NCI-H774 (cell line): ENCODE measurements at places on chromosomes 12 and 14.
A peak's percentile ranks its signal among the peaks of the same experiment; 100 is the strongest.

- DNase-seq: no peak
These were observed 64.2 kb downstream of the ELK3 start for GRCh38 chr12:96258104-96258961.

GRCh38 chr14:99157246-99157645, 114.8 kb downstream of the BCL11B start:
- DNase-seq: no peak

- peak; percentile 16 for DNase-seq
These were observed 309.0 kb downstream of the VRK1 start for GRCh38 chr14:97106166-97106565.

DNA sequence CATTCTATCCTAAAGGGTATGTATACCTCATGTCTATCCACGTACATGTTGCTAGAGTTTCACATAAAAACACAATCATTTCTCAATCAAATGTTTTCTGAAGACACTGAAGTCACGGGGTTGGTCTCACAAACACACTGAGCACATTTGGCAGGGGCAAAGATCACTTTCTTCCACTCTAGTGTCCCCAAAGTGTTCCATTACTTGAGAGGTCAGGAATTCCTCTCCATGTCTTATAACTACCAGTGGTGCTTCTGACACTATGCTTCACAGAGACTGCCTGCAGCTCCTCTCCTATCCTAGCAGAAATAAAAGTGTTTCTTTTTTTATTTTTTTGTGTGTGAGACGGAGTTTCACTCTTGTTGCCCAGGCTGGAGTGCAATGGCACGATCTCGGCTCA, 19.1 kb downstream of the ZFYVE1 start:
- DNase-seq: no peak

- peak; percentile 45 for DNase-seq
These were observed 71.7 kb downstream of the TRAF3 start for GRCh38 chr14:102848830-102849525.

DNA sequence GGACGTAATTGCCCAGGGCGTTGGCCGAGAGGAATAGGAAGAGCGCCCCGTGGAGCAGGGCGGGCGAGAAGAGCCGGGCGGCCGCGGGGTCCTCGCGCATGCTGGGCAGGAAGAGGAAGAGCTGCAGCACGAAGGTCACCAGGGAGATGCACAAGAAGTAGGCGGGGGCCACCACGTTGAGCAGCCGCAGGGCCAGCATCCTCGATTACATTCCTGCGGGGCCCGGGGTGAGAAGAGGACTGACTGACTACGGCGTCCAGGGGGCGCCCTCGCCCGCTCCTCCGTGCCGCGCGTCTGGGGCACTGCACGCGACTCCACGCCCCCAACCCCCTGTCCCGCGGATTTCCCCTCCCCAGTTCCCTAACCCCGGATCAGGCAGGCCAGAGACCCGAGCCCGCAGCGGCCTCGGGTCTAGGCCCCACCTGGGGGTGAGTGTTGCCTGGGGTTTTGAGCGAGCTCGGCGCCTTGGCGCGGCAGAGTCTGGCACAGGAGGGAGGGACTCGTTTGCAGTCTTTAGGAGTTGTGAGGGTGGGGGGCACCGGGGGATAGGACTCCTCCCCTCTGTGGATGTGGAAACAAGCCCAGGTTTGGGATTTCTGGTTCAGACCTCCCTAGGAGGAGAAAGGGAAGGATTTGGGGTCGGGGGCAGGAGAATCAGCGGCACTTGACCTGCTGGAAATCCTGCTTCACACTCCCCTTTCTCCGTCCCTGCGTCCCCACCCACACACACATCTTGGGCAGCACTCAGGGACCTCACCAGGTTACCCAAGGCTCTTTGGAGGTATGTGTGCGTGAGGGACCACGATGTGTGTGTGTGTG, 1.8 kb downstream of the ZDHHC22 start:
- DNase-seq: no peak

GRCh38 chr12:94638521-94638920, 11.8 kb downstream of the TMCC3 start:
- no peak for DNase-seq

GRCh38 chr12:14113031-14113430, 131.6 kb upstream of the GRIN2B start:
- no peak for DNase-seq

DNA sequence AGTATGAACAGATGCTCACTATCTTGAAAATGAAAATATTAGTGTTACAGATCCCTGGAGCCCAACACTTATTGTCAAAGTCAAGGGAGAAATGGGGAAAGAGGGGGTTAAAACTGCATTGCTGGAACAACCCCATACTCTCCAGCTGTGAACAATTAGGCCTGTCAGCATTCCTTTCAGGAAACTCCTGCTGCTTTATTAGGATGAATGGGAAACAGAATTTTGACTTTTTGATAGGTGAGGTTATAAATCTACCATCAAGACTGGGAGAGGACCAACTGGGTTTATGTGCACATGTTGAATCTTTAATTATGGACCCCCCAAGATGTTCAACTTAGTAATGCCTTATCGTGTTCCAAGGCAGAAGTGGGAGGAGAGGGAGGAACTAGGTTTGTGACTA, 85.0 kb downstream of the TMTC1 start:
- no peak for DNase-seq

- no peak for DNase-seq
These were observed 10.1 kb downstream of the RNASE6 start for GRCh38 chr14:20791187-20791586.

DNA sequence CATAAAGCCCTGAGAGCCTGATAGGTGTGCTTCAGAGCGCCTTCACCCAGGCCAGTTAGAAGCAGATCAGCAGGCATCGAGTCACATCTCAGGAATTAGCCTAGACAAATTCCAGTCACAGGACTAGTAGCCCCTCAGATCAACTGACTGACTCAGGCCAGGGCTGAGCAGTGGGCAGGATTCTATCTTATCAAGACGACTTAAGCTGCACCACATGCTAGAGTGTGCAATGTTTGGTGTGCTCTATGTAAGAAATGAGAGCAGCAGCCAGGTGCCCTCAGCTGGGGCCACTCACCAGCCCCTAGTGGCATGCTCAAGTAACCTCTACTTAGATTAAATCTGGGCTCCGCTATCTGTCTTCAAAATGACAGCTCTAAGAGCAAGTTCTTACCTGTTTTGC, 19.7 kb upstream of the NGB start:
- DNase-seq: no peak

GRCh38 chr12:91889059-91889458, 256.6 kb downstream of the BTG1 start:
- DNase-seq: no peak

DNA sequence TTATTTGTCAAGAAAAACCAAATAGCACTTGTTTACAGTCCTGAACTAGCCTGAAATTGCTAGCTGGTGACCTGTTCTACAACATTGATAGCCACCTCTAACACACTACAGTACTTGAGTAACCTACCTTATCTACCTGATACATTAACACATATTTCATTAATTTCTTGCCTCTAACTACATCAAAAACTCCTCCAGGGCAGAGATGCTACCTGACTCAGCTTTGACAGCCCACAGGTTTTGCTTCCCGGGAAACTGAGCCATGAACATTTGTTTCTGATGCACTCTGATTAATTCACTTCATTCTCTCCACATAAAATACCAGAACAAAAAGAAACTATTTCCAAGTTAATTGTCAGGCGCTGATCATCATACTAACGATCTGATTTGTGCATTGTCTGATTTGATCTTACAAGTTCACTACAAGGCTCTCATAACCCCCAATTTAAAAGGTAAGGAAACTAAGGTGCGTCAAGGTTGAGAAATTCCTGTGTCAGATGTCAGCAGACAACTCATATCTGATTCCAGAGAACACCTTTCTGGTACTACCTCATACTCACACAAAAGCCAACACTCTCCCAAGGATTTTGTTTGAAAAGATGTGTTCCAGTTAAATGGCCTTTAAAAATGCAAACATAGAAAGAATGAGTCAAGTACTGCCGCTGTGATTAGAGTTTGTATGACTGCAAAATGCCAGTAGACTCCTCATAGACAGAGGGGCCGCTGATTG, 768.7 kb downstream of the BCL11B start:
- no peak for DNase-seq

DNA sequence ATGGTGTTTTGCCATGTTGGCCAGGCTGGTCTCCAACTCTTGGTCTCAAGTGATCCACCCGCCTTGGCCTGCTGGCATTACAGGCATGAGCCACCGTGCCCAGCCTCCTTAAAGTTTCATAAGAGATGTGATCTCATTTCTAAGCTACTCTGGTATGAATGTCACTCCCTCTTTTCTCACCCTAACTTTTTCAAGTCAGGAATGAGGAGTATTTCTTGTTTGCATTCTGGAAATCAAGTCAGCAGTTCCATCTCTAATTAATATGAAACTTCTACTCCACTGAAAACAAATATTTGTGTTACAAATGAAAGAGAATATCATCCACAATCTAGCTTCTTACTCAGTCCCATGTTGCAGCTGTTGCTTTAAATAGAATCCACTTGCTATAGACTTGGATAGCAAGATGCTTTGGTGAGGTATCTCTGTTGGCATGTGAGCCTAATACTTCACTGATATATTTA, 61.3 kb downstream of the ARF6 start:
- no peak for DNase-seq

- no peak for DNase-seq
These were observed 63.4 kb upstream of the CSRP2 start for GRCh38 chr12:76942267-76942666.

GRCh38 chr12:44749566-44749965, 126.5 kb downstream of the NELL2 start:
- DNase-seq: no peak

GRCh38 chr12:66119229-66119869, 11.2 kb downstream of the LLPH start:
- DNase-seq: no peak

DNA sequence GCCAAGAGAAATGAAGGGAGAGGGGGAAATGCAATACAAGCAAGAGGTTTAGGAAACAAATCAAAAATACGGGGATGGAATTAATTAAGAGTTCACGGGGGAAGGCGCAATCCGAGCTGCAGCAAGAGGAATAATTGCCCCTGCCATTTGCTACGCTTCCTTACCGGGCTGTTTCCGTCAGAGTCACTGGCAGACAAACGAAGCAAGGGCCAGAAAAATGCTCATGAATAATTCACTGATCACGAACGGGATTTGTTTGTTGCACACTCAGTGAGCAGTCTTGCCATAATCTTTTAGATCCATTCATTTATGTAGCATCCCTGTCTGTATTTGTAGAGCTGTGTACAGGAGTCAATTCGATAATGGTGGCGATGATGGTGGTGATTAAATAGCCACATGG, 39.0 kb downstream of the PLXNC1 start:
- no peak for DNase-seq

- DNase-seq: no peak
These were observed 272.7 kb upstream of the CLEC14A start for GRCh38 chr14:38528582-38528981.

- no peak for DNase-seq
These were observed 27.0 kb downstream of the PDE6H start for GRCh38 chr12:14999695-15000365.

DNA sequence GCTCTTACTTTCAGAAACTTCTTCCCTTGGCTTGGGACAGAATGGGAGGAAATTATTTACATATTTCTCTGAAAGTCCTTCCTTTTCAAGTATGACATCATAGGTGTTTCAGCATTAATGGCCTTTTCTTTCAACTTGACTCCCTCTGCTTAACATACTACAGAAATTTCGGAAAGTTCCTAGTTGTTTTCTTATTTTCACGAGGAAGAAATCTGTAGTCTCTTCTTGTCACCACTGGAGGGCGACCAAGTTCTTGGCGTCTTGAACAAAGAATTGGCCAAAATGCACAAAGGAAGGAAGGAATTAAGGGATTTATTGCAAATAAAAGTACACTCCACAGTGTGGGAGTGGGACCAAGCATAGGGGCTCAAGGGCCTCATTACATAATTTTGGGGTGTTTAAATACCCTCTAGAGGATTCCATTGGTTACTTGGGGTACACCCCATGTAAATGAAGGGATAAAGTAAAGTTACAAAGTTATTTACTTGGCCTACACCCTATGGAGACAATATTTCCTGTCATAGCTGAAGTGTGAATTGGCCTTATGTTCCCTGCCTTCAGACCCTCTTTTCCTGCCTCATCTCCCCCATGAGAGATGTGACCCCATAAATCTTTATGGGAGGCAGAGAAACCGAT, 70.4 kb downstream of the RPL10L start:
- DNase-seq: no peak

GRCh38 chr12:115322275-115322674, 638.3 kb upstream of the TBX3 start:
- DNase-seq: no peak

GRCh38 chr14:68191567-68192321, 372.2 kb downstream of the RAD51B start:
- DNase-seq: no peak

DNA sequence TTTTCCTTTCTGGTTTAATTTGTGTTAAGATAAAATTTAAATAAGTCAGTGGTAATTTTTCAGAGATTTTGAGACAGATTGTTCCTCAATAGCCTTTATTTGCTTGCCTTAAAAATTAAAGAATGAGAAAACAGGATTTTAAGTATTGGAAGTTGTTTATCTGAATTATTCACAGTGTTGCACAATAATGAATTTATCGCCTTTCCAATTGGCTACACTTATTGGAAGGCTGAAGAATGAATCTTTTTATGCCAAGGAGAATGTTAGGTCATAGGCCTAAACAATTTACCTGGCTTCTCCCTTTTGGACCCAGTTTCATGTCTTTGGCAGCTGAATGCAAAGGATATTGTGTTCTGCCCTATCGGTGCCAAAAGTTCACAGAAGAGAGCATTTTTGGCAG, 250.2 kb downstream of the NPAS3 start:
- DNase-seq: no peak

GRCh38 chr12:19846574-19846973, 407.3 kb downstream of the AEBP2 start:
- no peak for DNase-seq

DNA sequence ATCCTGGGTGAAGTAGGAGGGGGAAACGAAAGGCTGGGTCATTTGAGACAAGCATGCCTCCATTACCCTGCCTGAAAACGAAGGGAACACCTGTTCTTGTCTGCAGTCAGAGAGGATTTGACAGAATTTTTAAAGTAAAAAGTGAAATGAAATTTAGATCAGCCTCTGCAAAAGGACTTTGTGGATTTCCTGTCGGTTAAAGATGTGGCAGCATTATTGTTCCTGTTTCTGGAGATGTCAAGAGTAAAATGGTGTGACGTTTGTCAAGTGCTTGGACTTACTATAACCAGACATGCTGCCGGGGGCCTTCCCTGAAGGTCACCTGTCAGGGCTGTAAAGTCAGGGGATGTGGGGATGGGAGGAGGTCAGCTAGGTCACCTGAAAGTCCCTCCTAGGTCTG, 32.0 kb downstream of the NRXN3 start:
- no peak for DNase-seq

DNA sequence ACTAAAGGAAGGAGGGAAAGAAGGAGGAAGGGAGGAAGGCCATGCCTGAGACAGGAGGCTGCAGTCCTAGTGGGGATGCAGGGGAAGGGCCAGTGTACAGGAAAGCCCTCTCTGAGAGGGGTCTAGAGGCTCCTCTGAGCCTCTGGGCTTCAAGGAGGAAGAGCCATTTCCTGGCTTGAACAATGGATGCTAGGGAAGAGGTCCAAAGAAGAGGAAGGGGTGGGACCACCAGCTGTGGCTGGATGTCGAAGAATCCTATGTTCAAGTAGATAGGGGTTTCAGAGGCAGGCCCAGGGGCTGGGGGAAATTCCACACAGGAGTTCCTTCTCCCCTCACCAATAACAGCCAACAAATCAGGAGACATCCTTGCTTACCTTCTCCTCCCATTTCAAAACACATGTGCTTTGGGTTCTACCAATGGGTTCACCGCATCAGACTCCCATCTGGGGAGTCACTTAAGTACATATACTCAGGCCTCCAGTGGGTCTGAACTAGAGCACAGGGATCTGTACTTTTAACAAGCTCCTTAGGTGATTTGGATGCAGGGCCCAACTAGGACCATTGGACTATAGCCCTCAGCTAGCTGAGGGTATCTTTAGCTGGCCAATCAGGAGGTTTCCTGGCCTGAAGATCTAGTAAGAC, 32.4 kb downstream of the PRPF40B start:
- DNase-seq: no peak
